ENCODE measurements at places on chromosomes 5 and 9. TPM values are rescaled to one million over a fixed set of nuclear protein-coding genes. Genes with fewer than 3 reads are reported as not detected.
A peak's percentile ranks its signal among the peaks of the same experiment; 100 is the strongest.

DNA sequence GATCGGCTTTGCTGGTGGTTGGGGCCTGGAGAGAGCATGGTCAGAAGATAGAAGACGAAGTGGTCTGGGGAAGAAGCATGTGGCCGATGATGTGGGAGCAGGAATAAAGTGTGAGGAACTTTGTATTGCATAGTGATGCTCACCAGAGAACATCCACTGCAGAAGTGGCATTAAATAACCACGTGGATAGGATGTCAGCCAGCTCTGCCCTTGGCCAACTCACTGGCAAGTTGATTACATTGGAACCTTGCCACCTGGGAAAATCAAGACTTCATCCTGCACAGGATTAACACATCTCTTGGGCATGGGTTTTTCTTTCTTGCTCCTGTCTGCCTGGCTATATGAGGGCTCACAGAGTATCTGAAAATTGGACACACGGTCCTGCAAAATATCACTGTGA is 217.4 kb downstream of the DMRT2 start:
- DNase-seq, result no peak

DNA sequence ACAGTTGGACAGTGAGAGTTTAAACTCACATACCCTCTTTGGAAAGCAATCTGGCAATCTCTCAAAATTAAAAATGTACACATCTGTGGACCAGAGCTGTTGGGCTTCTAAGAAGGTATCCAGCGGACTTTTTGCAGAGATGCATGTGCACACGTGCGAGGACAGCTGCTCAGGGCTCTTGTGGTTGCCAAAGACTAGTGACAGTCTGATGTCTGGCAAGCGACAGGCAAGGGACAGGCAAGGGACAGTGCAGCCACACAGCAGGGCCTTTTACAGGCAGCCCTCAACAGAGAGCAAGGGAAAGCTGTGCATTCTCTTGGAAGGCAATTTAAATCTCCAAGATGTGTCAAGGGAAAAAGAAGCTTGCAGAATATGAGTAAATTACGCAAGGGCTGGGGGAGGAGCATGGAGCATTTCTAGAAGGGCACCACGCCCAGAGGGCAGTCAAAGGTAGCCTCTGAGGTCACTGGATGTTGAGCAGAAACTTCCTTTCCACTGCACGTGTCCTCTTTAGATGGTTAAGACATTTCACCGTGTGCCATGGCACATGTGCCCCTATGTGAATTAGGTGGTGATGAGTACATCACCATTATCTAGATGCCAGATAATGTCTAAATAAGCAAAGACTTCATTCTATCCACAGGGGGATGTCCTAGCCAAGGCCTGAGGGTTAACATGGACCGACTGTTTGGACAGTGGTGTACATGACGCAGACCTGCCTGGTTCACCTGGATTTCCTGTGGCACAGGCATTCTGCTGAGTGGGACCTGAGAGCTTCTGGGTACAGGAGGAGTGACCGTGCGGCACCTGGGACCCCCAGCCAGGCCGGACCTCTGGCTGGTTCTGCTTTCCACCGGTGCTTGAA is 9.1 kb downstream of the GFPT2 start:
- DNase-seq, result no peak

DNA sequence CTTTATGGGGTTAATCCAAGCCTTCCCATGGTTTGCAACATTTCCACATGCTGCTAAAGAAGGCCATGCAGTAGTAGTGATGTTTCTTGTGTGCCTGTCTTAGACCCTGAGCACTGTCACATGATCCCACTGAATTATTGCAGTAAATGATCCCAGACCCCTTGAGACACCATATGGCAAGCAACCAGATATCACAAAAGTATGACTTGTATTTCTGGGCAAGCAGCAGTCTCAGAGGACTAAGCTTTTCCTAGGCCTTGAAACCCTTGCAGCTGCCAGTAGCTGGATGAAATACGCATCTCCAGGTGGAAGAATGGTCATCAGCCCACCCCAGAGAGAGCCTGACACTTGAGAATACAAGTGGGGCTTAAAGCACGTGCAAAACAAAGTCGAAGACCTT is 41.8 kb downstream of the CDO1 start:
- DNase-seq, result no peak

DNA sequence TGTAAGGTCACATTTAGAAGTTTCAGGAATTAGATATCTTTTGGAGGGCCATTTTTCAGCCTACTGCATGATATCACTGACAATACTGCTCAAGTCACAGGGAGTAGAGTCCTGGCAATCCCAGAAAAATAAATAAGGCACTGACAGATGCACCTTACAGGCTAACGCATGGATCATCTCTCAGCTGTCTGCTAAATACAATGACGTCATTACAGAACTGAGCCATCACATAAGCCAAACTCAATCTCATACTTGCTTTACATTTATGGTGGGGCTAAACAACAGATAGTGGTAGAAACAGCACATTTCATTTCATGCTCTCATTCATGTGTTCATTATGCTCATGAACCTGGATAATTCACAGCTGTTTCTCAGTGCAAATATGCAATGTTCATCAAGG is 243.7 kb downstream of the SEMA5A start:
- no peak for DNase-seq

GRCh38 chr9:16221822-16222547 is 648.5 kb downstream of the BNC2 start:
- no peak for DNase-seq

DNA sequence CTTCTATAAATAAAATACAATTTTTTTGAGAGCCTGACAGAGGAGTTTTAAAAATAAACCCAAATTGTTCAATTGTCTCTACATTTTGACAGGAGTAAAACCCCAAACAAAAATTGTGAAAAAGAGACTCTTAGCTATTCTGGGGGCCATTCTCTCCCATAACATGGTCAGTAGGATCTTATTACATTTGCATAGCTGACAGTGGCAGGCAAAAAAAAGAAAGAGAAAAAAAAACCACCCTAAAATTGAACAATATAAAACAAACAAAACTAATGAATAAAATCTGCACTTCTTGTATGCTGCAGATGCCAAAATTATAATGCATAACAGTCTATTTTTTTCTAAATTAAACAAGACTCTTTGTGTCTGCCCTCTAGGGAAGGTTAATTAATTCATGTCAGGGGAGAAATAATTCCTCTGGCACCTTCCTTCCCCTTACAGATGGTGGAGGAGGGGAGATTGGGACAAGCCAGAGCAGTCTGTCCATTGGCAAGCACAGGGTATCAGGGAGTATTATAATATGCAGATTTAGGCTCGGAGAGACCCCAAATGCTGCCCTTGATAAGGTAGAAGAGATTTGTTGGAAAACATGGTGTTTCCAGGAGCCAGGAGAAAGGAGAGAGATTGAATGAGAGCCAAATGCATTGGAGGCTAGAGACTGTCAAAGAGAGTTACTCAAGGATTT is 79.7 kb upstream of the CDH6 start:
- DNase-seq, result no peak

- peak; percentile 64 for DNase-seq
Measured at GRCh38 chr9:121071756-121072421, 2.9 kb upstream of the CNTRL start.

FBP2 gene
- not detected for total RNA-seq

SLC6A7 gene
- total RNA-seq, result not detected

HRH2 gene
- total RNA-seq, result 0.55 TPM
